SHP77 treated with DMSO at 0.1 percent for 48 hours (cell line): ENCODE measurements at places on chromosomes 13 and 19.

GRCh38 chr13:33167491-33167890, 118.1 kb downstream of the STARD13 start:
- DNase-seq, result no peak

DNA sequence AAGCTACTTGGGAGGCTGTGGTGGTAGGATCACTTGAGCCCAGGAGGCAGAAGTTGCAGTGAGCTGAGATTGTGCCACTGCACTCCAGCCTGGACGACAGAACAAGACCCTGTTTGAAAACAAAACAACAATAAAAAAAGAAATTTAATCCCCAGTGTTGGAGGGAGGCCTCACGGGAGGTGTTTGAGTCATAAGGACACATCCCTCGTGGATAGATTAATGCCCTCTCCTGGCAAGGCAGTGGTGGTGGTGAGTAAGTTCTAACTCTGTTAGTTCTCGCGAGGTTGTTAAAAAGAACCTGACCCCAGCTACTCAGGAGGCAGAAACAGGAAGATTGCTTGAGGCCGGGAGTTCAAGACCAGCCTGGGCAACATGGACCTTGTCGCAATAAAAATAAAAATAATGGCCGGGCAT, 27.6 kb upstream of the SIN3B start:
- no peak for DNase-seq

DNA sequence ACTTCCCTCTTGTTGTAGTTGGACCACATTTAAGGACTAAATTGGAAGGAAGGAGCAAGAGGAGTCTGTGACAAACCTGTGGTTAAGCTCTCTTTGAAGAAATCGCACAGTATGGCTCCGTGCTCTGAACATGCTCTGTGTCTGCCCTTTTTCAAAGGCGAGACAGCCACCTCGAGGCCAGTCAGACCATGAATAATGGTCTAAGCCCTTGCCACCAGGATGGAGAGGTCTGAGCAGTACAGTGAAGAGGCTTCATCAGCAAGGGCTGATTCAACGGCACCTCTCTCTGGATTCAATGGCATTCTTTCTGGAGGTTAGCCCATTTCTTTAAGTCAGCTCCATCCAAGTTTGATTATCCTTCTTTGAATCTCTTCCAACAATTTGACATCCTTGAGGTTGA, 30.9 kb downstream of the FAM216B start:
- no peak for DNase-seq

GRCh38 chr19:10270180-10270615, 722 bp upstream of the ICAM1 start:
- no peak for DNase-seq

DNA sequence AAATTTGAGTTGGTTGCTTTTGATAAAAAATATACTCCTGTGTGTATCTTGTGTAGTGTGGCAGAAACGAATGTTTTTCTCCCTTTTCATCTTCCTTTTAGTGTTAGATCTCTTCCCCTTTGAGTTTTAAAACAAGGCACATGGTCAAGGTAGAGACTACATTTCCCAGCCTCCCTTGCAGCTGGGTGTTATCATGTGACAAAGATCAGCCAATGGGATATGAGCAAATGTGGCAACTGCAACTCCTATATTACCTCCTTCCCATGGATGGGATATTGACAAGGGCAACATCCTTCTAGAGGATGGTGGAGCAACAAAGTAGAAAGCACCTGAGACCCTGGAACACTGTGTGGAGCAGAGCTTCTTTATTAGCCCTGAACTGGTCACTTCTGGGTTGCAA, 42.4 kb downstream of the ADGRE3 start:
- no peak for DNase-seq

GRCh38 chr13:30810261-30810701, 74.9 kb downstream of the ALOX5AP start:
- DNase-seq, result no peak

DNA sequence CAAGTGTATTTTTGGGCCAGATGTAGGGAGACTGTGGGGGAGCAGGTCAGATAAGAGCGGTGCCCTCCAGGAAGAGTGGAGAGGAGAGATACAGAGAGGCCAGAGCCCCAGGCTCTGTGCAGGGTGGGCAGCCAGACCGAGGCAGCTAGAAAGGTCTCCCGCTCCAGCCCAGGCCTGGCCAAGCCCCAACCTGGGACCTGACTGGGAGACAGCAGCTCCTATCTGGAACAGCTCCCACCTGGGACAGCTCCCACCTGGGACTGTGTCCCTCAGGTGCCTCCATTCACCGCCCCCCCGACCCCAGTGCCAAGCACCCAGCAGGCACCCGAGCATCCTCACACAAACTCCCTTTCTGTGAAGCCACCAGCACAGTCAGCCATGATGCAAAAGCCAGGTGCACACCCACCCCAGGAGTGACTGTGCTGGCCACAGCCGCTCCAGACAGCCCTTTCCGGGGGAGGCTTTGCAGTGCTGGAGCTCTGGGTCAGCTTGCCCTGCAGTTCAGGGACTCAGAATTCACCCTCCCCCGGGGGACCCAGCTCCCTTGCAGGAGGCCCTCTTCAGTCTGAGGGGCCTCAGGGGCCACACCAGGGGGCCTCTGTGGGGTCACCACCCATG, 2.1 kb upstream of the GRTP1 start:
- DNase-seq, result no peak

- DNase-seq, result no peak
Measured at GRCh38 chr13:29702912-29703351, 107.4 kb upstream of the SLC7A1 start.

GRCh38 chr19:7820588-7820987, 9.4 kb upstream of the EVI5L start:
- no peak for DNase-seq

DNA sequence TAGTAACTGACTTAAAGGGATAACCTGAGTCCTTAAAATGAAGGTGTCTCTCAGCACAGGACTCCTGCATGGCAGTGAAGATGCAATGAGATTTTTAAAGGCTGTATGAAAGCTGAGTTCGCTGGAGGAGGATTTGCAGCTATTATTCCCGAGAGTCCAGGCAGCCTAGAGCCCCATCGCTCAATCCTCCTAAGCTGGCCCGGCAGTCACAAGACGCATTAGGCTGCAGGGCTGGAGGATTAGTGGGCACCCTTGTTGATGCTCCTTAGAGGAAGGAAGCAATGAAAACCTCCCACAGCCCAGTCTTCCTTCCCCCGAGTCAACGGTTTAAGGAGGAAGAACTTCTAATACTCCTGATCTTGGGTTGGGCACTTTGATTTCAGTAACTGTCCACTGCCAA, 239.5 kb downstream of the EFNB2 start:
- DNase-seq, result no peak

- DNase-seq, result no peak
Measured at GRCh38 chr19:18969931-18970659, 29.1 kb upstream of the HOMER3 start.

DNA sequence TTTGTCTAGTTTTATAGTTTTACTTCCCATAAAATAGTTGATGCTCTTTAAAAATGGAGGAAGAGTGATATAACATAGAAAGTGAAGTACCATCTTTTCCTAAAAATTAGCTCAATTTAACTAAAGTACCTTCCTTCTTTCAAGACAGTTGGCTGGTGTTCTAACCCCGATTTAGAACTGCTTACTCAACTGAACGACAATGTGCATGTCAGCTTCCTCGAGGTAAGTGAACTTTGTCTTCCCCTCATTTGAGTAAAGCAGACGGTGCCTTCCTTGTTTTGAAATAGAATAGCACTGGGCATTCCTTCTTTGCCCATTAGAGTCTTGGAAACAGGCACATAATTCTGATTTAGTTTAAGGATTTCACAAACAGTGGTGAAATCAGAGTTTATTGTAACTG, 1519.2 kb downstream of the EFNB2 start:
- DNase-seq, result no peak

- no peak for DNase-seq
Measured at GRCh38 chr19:30317403-30317802, 54.8 kb upstream of the ZNF536 start.

GRCh38 chr13:51770160-51770559, 33.8 kb downstream of the DHRS12 start:
- no peak for DNase-seq

DNA sequence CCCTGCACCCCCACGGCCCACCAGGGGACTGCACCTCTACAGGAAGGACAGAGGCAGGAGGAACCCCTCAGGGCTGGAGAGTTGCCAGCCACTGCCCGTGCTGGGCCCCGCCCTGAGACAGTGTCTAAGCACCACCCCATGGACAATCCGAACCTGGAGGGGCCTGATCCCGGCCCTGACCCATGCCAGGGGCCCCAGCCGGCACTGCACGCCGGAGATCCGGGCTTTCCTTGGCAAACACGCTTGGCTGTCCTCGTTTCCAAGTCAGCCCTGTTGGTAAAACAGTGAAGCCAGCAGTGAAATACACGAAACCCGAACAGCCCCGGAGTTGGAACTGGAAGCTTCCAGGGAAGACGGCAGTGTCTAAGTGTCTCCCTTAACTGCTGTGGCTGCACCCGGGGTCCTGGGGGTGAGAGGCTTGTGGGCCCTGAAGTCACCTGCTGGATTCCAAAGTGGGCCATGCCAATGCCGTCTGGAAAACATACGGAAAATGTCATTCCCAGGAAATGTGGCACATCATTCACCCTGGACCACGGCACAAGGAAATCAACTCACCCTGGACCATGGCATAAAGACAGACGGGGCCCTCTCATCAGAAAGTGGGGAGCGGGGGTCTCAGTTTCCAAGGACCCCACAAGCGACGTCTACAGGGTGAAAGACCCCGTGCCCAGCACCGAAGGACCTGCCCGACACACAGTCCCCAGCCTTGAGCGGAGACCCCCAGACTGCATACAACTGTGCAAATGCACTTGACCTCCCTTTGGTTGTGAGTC, 30.9 kb downstream of the RASA3 start:
- DNase-seq, result no peak

DNA sequence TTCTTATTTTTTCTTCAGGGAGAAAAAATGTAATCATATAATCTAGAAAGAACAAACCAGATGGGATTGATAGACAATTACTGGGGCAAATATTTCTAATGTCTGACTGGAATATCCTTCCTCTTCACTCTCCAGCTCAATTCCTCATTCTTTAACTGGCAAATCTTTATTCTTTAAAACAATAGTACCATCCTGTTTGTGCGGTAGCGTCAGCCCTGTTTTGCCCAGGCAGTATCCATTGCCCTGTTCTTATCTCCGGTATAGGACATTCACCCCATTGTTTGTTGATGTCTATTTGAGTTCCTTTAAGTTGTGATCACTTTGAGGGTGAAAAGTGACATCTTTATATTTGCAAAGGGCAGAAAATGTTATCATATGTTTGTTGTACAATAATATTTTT, 185.4 kb downstream of the POSTN start:
- DNase-seq, result no peak

- no peak for DNase-seq
Measured at GRCh38 chr13:76892488-76892887, 6.3 kb upstream of the KCTD12 start.

DNA sequence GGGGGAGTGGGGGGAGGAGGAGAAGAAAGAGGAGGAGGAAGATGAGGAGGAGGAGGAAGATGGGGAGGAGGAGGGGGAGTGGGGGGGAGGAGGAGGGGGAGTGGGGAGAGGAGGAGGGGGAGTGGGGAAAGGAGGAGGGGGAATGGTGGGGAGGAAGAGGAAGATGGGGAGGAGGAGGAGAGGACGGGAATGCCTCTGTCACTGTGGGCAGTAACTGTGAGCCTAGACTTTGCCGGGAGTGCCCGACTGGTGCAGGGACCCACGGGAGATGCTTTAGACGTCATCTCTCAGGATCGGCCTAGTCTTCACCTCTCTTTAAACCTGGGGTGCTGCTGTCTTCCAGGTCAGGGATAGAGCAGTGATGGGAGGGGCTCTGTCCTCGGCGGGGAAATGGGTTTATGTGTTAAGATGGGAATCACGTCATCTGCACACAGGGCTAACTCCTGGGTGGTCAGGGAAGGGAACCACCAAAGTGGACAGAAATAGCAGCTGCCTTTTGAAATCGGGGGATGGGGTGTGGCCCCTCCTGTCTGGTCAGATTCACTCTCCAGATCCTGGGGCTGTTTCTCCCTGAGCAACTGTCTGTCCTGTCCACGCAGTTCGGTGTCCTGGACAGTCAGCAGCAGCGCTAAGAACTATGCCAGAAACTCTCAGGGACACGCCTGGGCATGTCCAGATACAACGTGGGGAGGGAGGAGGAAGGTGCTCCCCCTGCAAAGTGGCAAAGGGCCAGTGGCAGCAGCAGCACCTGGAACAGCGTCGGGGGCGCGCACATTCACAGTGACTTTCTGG, 26.9 kb downstream of the GAS6 start:
- DNase-seq, result peak; percentile 60

GRCh38 chr13:76129305-76130000, 493.3 kb downstream of the LMO7 start:
- no peak for DNase-seq

GRCh38 chr19:1064661-1065605, 2.0 kb upstream of the ARHGAP45 start:
- DNase-seq, result no peak

- peak; percentile 95 for DNase-seq
Measured at GRCh38 chr13:45464687-45465453, at the start of gene COG3. COG3 (plus strand) TSS chr13:45464939; CDS start chr13:45465037, 98 bp downstream.

DNA sequence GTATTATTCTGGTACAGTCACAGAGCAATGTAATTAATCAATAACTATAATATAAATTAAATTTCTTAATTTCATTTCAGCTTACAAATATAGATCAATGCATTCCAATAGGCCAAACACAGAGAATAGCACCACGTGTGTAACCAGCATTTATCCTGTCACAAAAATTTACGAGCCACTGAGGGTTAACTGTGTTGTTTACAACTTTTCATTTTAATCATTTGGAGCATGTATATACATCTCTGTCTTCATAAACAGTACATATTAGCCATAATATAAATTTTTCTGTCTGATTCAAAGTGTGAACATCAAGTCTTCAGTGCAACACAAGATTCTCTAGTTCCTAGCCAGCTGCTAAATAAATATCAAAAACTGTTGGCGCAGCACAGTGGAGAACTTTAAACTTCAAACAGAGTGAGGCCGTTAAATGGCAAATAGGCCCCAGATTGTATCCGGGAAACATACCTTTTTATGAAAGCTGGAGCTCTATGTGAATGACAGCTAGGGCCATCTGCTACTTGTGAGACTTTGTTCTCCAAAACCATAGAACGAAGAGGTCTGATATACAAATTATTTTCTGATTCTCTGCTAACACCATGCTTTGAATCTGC, 105.1 kb downstream of the TBC1D4 start:
- DNase-seq, result no peak

DNA sequence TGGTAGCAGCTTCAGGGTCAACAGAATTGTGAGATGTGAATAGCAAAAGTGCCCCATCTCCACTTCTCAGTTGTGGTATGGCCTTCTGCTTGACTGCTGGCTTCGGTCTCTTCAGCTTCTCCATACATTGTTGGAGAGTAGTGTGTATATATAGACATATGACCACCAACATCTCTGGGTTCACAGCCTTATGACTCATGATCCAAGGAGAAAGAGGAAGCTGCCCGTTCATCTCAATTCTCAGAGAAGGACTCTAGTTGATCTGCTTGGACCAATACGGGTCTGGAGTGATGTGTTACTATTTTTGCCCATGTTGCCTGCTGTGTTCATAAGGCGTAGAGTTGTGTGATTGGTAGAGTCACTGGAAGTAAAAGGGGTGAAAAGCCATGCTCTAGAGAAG, 3.6 kb upstream of the COMMD6 start:
- DNase-seq, result no peak

DNA sequence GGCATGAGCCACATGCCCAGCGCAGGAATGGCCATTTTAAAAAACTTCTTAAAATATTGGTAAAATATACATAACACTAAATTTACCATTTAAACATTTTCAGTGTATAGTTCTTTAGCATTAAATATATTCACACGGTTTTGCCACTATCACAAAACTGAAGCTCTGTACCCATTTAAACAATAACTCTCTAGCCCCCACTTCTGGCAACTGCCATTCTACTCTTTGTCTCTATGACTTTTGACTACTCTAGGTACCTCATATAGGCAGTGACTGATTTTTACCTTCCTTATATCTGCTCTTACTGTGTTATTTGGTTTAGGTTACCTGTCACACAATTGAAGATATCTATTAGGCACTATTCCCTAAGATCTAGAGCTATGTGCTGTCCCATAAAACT, 2.3 kb upstream of the KBTBD7 start:
- no peak for DNase-seq
